H4 (cell line): ENCODE measurements at places on chromosomes 6 and 20. TPM values are rescaled to one million over a fixed set of nuclear protein-coding genes. Genes with fewer than 3 reads are reported as not detected.

DNA sequence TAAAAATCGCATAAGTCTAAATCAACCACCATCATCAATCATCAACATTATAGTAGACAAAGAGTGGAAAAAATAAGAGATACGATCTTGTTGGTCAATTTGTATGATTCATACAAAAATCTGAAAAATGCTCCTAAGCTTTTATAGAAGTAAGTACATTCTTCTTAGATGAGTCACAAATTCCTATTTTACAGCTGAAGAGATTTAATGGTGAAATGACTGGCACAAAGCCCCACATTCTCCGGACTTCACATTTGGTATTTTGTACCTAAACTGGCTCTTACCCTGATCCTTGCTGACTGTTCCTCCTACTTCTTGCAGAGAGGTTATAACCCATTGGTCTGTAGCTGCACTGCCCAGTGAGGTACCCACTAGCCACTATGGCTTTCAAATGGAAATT, 29.9 kb upstream of the PREP start:
- peak; percentile 42 for DNase-seq

GRCh38 chr6:121925534-121926255, 473.8 kb upstream of the HSF2 start:
- no peak for DNase-seq

GRCh38 chr6:143536866-143537691, 25.6 kb upstream of the FUCA2 start:
- peak; percentile 14 for DNase-seq

DNA sequence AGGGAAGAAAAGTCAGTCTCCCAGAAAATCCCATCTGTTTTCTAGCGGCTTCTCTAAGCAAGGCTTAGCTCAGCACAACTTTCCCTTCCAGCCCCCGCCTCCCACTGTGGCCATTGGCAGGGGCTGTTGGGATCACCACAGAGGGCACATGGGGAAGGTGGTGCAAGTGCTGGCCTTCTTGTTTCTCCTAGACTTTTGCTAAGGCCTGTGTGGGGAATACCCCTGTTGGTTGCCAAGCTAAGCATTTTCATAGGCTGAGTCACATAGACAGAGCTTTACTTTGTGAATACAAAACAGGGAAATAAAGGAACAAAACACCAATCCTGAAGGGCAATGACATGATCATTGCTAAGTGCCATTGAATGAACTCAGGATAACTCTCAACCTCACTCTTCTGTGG, 32.4 kb upstream of the TIAM2 start:
- no peak for DNase-seq

DNA sequence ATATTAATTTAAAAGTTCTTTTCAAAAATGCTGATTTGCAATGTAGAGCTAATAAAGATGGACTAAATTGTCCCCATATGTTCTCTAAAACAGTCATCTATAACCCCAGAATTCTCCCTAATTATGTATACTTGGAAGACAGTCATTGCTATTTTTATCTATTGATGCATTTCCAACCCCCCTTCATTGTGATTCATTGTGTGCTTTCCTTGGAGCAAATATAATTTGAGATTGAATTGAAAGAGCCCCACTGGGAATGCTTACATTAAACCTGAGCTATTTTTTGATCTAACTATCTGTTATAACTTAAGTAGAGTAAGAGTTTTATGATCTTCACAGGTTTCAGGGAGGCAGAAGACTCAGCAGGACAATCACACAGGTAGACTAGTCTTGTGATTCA, 73.7 kb upstream of the PTCHD4 start:
- DNase-seq: no peak

- DNase-seq: no peak
These were observed 61.7 kb downstream of the MRPL14 start for GRCh38 chr6:44065443-44066140.

DNA sequence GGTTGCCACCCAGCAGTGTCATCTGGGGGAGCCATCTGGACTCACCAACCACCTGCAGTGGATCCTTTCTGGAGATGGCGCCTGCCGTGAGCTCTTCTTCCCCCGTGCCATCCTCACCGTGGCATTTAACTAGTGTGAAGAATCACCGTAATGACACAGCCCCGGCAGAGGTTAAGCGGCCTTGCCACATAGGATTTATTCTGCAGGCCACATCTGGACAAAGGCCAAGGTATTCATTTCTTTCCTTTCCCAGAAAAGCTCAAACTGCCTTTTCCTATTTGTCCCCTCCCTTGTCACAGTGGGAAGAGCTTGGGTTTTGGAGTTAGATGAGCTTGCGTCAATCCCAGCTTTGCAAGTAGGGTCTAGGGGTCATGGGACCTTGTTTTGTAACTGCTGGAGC, 88.4 kb downstream of the PXDC1 start:
- no peak for DNase-seq

GRCh38 chr6:40896696-40897095, 142.3 kb downstream of the UNC5CL start:
- no peak for DNase-seq

DNA sequence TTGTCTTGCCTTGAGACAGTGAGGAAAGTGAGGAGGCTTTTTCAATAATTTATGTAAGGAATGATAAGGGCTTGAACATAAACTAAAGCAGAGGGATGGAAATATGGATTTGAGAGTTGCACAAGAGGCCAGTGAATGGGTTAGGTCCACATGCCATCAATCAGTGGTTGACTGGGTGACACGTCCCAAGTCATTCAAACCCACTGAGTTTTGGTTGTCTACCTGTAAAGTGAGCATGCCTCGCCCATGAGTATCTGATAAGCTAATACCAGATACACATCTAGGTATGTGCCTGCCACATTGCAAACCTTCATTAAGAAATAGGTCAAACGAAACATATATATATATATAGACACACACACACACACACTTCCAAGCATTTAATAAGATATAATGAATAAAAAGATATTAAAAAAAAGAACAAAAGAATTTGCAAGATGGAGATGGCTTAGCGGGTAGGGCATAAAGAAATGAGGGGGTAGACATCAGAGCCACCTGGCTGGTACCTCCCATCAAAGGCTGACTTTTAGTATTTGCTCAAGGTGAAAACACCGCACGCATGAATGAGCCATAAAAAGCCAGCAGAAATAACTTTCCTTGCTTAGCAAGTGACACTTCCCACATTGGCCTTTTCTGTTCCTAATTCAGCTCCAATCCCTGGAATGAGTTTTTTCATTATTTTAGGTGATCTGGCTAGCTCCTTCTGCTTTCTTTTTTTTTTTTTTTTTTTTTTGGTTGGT, 109.1 kb upstream of the GGTLC1 start:
- DNase-seq: no peak

DNA sequence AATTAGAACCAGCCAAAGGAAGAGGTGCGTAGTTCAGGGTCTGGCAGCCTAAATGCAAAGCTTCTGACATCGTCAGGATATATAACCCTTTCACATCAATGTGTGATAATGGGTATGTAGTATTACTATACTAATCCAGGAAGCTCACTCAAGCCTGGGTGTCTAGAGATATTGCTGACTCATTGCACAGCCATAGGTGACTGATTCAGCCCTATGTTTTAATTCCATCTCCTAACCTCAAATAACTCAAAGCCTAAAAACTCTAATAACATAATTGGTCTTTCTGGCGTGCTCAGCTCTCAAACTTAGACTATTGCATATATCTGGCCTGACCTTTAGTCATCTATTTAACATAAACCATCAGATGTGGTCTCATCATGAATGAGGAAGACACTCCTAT, 658.4 kb downstream of the TBC1D32 start:
- no peak for DNase-seq

DNA sequence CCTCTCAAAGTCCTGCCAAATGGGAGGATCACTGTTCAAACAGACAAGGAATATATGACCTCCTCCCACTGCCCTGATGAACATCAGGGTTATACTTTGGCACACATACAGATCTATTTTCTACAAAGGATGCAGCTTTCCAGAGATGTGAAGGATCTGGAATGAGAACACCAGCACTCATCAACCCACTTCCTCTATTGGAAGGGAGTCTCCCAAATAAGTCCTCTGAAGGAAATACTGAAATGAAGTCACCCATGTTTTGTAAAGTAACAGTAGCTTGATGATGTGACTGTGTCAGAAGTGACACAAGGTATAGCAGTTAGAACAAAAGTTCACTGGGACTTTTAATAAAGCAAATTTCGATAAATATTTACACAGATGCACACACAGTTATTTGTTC, 104.9 kb downstream of the OGFRL1 start:
- no peak for DNase-seq

DNA sequence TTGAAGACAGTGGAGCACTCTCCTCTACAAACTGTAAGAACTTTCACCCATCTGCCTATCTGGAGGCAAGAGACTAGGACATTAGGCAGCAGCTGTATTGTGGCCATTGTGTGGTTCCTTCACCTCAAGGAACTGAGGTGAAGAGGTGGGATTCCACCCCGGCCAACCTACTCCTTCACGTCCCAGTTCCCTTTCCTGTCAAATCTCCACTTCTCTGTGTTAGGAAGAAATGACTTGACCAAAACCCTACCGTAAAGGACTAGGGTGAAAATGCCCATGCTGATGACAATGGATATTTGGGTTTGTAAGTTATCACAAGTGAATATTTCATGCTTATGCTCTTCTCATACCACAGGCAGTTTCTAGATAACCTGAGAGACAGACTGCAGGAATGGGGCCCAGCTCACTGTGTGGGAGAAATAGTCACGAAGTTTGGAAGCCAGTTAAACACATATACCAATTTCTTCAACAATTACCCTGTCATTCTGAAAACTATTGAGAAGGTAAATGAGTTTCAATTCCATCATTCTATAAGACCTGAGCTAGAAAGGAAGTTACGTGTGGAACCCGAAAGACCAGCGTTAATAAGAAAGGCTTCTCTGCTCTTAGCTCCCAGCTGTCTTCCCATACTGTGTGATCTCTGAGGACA, 86.6 kb downstream of the ECT2L start:
- no peak for DNase-seq

- DNase-seq: no peak
These were observed 37.2 kb upstream of the RNF24 start for GRCh38 chr20:4052554-4052953.

Gene CALHM4
- total RNA-seq: 0.39 TPM in 1 of 2 replicates, not detected in the other

Gene RARS2
- total RNA-seq: 19.7 and 23.5 TPM in 2 replicates

Gene TTPAL
- total RNA-seq: 8.8 and 11.2 TPM in 2 replicates

Gene CNBD2
- 5.2 TPM in 1 of 2 replicates, not detected in the other for total RNA-seq

Gene ME1
- total RNA-seq: 49.6 and 53.1 TPM in 2 replicates

Gene LPA
- total RNA-seq: not detected in 2 replicates

Gene TGM2
- total RNA-seq: 7.0 and 7.1 TPM in 2 replicates

Gene RBM38
- total RNA-seq: 7.4 and 12.3 TPM in 2 replicates

Gene RIMS4
- total RNA-seq: 3.2 and 4.1 TPM in 2 replicates

Gene CST9
- total RNA-seq: not detected in 2 replicates

Gene ZC3H12D
- 0.10 and 0.17 TPM in 2 replicates for total RNA-seq

Gene GSTA5
- not detected in 2 replicates for total RNA-seq
